MCF 10A (cell line): ENCODE measurements at places on chromosomes 13 and 19. TPM values are rescaled to one million over a fixed set of nuclear protein-coding genes. Genes with fewer than 3 reads are reported as not detected.
A peak's percentile ranks its signal among the peaks of the same experiment; 100 is the strongest.

Gene PTGER1
- total RNA-seq = 0.29 and 0.42 TPM in 2 replicates

DNA sequence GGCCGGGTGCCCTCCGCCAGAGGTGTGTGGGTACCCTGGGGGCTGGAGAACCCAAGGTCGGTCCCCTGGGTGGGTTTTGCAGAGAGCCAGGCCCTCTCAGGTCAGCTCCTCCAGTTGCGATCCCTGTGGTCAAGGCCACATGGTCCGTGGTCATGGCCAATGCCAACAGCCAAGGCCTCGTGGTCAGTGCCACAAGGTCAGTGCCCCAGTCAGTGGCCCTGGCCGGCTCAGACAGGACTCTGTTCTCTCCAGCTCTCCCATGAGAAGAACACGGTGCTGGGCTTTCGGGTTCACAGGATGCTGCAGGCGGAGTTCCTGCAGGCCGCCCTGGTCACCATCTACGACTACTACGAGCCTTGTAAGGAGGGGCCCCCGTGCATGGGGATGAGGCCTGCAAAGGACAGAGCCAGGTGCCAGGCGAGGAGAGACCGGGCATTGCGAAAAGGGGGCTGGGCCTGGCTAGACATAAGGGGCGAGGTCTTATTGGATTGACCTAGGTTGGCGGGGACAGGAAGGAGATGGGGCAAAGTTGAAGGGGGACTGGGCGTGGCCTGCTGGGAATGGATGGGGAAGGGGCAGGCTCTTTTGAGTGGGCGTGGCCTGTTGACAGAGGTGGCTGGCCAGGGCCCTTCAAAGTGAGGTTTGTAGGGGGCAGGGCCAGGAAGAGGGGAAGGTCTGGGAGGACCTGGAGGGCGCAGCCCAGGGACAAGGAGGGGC is 15.2 kb upstream of the SHFL start:
- DNase-seq = no peak

GRCh38 chr13:30736461-30737320 is 1.3 kb downstream of the ALOX5AP start:
- DNase-seq = no peak

GRCh38 chr13:29934531-29935308 is 84.3 kb upstream of the UBL3 start:
- no peak for DNase-seq

GRCh38 chr19:11137542-11138384 is 17.8 kb downstream of the SPC24 start:
- peak; percentile 95 for DNase-seq

DNA sequence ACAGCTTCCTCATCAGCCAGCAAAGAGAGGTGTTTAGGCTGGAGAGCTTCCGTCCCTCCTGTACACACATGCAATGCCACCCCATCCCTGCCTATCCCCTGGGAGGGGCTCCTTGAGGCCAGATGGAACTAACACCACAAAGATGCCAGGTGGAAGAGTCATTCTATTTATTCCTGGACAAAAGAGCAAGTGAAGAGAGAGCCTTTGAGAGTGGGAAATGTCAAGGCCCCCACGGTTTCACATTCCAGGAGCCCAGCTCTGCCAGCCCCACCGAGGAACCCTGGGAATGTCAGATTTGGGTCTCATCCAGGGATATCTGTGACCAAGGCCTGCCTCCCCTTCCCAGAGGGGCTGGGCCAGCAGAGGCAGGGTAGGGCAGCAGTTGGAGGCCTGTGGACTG is 30.8 kb upstream of the IGFL1 start:
- no peak for DNase-seq

DNA sequence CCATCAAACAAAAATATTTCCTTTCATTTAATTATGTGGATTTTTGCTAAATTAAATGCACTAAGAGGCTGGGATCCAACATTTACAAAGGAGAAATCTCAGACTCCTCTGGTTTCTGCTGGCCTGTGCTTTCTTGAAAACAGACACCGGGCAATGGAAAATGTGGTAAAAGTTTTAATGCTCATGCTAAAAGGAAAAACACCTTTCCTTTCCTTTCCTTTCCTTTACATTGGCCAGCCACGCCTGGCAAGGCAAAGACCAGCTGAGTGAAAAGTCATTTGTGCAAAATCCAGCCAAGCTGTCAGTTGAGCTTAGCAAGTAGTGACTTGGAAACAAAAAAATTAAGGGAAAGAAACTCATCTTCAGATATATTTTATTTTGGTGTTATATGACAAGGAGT is 240.3 kb downstream of the LACC1 start:
- DNase-seq = no peak

Gene ZNF132
- total RNA-seq = not detected in 2 replicates

- DNase-seq = no peak
Measured at GRCh38 chr19:28556371-28556770, 656.6 kb downstream of the UQCRFS1 start.

- DNase-seq = peak; percentile 27
Measured at GRCh38 chr19:8069096-8069973, 16.8 kb downstream of the CCL25 start.

GRCh38 chr13:39315796-39316195 is 277.5 kb downstream of the NHLRC3 start:
- DNase-seq = no peak

Gene TEX26
- total RNA-seq = not detected in 2 replicates

DNA sequence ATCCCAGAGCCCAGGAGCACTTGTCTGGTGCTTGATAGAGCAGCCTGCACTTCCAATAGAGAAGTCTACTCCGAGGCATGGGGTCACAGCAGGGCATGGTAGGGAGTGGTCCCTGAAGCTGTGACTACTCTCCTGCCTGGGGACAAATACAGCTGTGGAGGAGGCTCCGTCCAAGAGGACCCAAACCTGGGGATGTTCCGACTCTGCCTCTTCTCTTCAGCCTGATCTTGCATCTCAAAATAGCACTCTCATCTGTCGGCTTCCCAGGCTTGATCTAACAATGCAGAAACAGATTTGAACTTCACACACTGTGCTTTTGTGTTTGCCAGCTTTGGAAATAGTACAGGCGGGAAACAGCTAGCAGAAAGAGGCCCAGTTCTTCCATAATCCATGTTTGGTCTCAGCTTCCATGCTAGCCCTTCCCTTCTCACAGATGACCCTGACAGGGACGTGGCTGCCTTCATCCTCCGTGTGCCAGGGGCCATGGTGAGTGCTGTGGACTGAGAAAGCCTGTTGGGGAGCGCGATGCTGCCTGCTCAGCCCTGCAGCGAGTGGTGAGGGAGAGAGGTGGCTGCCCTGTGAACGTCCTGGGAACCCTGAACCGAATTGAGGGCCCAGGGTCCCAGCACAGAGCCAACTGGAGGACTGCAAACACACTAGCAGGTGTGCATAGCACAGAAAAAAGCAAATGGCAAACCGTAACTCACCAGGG is 150.3 kb upstream of the GPR12 start:
- DNase-seq = no peak

DNA sequence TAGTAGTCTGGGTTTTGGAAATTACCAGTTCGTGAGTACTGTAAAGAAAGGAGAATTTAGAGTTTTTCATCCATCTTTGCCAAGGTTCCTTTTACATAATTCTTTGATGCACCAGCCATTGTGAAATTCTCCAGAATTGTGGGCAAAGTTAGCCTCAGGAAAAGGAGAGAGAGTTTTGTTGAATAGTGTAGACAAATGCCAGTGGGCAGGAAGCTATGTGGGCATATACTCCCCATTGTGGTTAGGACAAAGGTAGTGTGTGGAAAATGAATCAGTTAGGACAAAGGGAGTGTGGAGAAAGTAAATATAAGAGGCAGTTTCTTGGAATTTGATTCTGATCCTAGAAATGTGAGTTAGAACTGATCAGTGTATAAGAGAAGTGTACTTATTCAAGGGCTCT is 67.9 kb downstream of the PCCA start:
- DNase-seq = peak; percentile 87

DNA sequence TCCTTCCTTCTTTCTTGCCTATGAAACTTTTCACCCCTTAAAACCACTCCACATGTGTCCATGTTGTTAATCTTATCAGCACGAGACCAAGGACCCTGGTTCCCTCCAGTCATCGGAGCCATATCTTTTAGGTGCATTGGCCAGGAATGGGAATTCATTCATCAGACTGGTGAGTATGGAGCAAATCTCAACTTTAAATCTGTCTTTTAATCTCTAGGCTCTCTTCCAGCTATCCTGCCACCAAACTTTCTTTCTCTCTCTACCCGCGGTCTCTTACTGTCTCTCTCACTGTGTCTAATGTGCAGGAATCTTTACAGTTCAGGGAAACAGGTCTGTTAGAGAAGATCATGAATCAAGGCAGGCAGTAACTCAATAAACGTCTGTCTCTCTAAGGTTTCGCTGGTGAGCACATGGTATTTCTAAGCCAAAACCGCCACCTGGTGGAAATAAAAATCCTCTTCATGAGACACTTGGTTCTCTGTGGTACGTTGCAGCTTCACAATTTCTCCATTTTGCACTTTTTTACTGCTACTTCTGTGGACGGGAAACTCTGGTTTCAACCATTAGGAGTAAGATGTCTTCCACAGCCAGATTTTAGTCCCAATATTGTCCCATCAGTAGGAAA is 16.1 kb downstream of the LGALS16 start:
- peak; percentile 66 for DNase-seq

Gene MBD3L2
- total RNA-seq = not detected in 2 replicates

DNA sequence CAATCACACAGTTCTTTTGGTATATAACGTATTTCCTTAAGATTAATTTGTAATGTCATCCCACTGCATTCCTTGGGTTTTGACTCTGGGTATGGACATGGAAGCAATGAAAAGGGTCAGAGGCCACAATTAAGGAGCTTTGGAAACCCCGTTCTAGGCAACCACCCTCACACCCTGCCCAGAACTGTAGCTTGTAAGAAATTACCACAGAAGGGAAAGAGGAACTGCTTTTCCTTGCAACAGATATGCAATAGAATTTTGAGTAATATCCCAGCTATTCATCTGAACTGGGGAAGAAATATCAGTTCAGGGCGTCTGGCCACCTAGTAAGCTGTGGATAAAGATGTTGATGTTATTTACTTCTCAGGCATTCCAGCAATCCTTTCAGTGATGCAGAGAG is 985 bp upstream of the CLC start:
- no peak for DNase-seq

- no peak for DNase-seq
Measured at GRCh38 chr13:100306434-100306999, 217.6 kb downstream of the PCCA start.

Gene GPR183
- total RNA-seq = not detected in 2 replicates

GRCh38 chr19:14407605-14408484 is 11.3 kb downstream of the DDX39A start:
- no peak for DNase-seq

DNA sequence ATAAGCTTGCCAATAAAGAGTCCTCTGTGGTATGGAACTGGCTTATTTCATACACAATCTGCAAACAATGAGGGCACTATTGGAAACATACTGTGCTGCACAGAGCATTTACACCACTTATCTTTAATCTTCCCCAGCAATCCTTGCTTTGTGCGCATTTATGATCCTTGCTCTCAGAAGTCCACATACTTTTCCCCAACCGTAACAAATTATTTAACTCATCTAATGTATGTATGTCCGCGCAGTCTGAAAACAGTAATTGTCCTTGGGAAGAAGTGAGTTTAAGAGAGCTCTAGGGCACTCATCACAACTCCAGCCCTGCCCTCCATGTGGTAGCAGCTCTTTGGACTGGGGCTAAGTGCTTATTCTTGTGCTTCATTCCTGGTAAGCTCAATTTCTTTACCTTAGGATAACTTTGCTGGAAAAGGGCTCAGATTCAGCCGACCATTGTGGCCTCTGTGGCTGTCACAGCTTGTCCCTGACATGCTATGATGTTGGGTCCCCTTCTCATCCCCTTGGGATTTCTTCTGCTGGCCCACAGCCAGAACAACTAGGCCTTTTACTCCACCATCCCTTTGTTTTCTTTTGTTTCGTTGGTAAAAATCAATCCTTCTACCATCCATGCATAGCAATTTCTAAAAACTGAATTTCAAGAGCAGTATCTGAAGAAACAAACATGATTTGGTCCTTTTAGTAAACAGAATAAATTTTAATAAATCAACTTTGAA is 152.7 kb downstream of the TNFRSF19 start:
- DNase-seq = no peak

Gene BORA
- total RNA-seq = 10.5 and 14.1 TPM in 2 replicates

DNA sequence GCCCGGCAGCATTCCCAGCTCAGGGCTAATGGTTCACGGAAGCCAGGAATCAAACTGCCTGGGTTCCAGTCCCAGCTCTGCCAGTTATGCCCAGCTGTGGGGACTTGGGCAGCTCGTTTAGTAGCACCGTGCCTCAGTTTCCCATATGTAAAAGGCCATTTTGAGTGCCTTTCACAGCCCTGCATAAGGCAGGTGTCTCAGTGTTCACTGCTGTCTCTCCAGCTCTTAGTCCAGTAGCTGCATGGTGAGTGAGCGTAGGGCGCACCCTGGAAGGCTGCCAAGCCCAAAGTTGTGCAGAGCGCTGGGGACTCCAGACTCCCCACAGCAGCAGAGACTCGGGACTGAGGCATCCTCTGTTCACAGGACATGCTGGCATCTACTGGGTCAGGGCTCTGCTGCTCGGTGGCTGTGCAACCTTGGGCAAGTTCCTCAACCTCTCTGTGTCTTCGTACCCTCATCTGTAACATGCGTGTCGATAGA is 5.5 kb downstream of the RPL28 start:
- DNase-seq = peak; percentile 47

DNA sequence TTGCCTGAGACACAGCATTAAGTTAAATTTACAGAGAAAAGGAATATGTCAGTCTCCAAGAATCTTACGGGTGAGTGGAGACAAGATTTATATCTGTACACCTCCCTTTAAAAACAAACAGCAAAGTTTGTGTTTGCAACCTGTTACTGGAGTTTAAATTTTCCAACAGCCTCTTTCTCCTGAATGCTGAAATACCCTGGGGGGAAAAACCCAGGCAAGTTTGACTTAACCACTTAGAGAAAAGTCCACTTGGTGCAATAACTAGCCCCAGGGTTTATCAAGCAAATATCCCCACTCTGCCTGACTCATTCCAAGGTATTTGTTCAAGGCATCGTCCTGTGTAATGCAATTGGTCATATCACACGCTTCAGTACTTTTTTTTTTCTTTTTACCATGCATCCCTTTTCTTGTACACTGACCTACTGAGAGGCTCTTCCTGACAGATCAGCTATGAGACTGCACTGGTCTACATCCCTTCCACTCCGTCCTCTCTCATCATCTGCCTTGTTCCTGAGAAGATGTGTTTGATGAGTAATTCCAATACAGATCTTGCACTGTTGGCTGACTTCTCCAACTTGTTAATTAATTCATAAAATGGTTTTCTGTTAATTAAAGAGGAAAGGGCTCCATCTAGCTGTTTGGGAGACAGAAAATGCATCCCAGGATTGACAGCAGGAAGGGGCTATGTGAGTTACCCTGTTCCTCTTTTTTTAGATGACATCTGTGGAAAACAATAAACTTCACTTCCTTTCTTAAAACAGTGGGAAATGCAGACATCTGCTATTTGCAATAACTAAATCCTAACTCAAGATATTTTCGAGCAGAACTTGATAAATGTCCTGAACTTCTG is 212.5 kb upstream of the IRS2 start:
- DNase-seq = peak; percentile 95

- DNase-seq = no peak
Measured at GRCh38 chr19:18319591-18320135, 3.2 kb downstream of the LSM4 start.

DNA sequence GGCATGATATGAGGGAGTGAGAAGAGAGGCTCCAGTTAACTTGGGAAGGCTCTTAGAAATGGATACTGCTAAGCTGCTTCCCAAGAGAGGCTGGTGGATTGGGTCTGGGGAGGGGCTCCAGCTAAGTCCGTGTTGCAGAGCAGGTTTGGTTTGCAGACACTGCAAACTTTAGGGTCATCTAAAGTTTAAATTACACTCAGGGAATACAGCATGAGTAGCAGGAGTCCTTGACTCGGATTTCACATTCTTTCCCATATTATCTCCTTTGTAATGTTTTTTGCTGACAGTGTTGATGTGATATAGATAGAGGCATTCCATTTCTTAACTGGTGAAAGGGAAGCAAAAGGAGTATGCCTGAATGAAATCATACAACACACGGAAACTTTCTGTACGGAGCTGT is 31.9 kb downstream of the SGCG start:
- DNase-seq = no peak
